ENCODE measurements at places on chromosomes 12 and 14.
A peak's percentile ranks its signal among the peaks of the same experiment; 100 is the strongest.

GRCh38 chr14:64998455-64998931 lies 11.8 kb downstream of the FNTB start:
- no peak for DNase-seq

- DNase-seq = peak; percentile 93
Observed at GRCh38 chr14:37197421-37198272, at the start of gene MIPOL1. TSS of gene MIPOL1 (plus strand) at chr14:37197937. CDS start at chr14:37247889, 49,952 bp downstream.

GRCh38 chr12:121427556-121428050 lies 27.7 kb downstream of the RNF34 start:
- no peak for DNase-seq

GRCh38 chr14:104547998-104548700 lies 31.4 kb upstream of the C14orf180 start:
- no peak for DNase-seq

- no peak for DNase-seq
Observed at GRCh38 chr14:97329701-97330100, 532.5 kb downstream of the VRK1 start.

DNA sequence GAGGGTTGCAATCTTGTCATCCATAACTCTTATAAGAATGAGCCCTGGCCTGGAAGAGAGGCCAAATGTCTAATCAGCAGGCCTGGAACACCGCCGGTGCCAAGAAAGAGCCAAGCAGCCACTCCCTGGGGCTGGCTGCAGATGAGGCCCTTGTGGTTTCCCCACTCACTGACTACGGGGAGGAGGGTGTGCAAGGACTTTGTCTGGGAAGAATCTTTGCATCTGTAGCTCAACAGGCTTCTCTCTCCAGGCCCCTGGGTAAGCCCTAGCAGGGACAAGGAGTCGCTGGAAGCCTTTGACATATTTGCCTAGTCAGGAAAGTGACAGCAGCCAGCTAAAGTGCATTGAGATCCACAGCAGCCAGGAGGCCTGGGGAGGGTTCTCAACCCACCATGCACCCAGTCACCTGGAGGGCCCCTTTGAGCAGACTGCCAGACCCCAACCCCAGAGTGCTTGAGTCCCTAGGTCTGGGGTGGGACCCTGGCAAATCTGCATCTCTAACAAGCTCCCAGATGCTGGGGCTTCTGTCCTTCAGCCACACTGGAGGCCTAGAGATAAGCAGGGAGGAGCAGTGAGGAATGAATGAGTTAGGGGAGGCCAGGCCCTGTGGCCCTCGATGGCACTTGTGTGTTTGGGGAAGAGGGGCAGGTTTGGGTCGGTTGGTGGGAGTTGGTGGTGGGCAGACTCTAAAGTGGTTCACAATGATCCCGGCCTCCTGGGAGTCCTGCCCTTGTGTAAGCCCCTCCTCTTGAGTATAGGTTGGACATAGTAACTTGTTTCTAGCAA lies 13.9 kb upstream of the LRTM2 start:
- peak; percentile 45 for DNase-seq

- no peak for DNase-seq
Observed at GRCh38 chr14:100880271-100881101, 23.0 kb downstream of the RTL1 start.

DNA sequence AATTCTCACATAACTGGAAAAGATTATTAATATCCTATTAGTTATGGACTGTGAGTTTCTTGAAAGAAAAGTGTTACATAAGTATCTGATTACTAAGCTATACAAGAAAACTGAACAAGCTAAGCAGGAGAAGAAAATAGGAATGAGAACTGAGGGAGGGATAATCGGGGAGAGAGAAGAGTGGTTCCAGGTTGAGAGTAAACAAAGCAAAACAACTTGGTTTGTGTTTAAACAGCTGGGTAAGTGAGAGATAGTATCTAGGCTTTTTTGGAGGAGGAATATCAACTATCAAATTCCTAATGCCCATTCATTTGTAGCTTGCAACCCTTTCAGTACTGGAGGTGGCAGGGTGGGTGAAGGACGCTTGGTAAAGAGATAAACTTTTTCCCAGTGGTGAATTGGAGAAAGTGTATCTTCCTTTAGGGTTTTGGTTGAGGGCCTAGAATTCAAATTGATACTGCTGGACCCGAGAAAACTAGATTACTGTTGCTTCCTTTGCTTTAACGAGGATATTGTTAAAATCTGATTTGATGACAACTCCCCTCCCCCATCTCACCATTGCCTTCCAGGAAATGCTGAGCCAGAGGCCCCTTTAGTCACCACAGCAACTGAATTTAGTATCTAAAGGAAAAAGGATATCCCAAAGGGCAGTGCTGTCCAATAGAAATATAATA lies 2.0 kb upstream of the SLC2A3 start:
- no peak for DNase-seq

DNA sequence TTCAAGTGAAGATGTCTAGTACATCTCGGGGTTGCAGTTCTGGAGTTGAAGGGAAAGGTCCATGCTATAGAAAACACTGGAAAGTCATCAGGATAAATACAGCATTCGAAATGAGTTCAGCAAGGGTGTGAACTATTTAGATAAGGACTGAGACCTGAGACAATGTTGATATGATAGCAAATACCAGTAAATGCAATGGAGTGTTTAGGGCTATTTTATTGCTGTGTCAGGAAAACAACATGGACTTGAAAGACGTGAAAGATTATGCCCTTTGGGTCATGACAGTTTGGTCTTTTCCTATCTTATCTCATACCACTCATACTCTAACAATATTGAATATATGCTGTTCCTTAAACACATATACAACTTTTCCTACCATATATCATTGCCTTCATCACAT lies 1776.2 kb upstream of the SEL1L start:
- DNase-seq = no peak

- no peak for DNase-seq
Observed at GRCh38 chr12:116604951-116605641, 45.9 kb downstream of the MAP1LC3B2 start.

GRCh38 chr14:68564826-68565759 lies 227.8 kb downstream of the ZFP36L1 start:
- DNase-seq = no peak

DNA sequence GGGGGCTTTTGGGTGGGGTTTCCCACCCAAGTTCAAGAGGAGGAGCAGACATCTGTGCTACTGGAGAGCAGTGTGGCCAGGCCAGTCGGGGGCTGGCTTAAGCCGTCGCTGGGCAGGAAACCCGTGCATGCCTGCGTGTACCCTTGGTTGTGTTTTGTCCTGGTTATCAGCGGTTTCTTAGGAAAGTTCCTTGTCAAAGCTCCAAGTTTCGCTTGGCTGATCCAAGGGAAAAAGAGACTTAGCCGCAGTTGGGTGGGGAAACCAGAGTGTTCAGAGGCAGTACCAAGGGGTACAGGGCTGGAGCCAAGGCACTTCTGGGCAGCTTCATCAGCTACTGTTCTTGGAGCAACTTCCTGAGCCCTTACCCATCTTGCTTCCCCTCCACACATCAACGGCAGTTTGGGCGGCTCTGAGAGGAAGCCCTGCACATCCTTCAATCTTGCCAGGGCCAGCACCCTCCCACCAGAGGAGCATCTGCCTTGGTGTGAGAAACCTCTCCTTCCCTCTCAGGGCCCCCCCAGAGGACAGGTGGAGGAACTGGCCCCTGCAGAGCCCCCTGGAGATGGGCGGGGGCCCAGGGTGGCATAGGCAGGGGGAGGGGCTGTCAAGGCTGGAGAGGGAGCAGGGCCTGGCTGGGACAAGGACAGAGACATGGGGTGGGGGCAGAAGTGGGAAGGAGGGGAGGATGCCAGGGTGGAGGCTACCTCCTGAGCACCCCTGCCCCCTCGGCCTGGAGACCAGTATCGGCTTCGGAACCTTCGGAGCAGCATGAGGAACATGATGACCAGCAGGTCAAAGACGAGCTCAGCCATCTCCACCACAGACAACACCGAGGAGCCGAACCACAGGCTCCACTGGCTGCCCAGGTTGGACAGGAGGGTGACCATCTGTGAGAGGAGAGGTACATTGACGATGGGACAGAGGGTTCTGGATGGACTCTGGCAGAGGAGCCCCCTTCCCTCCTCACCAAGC lies 5.8 kb upstream of the TNFRSF1A start:
- DNase-seq = no peak

GRCh38 chr12:51938726-51939125 lies 12.8 kb upstream of the ACVR1B start:
- DNase-seq = no peak

DNA sequence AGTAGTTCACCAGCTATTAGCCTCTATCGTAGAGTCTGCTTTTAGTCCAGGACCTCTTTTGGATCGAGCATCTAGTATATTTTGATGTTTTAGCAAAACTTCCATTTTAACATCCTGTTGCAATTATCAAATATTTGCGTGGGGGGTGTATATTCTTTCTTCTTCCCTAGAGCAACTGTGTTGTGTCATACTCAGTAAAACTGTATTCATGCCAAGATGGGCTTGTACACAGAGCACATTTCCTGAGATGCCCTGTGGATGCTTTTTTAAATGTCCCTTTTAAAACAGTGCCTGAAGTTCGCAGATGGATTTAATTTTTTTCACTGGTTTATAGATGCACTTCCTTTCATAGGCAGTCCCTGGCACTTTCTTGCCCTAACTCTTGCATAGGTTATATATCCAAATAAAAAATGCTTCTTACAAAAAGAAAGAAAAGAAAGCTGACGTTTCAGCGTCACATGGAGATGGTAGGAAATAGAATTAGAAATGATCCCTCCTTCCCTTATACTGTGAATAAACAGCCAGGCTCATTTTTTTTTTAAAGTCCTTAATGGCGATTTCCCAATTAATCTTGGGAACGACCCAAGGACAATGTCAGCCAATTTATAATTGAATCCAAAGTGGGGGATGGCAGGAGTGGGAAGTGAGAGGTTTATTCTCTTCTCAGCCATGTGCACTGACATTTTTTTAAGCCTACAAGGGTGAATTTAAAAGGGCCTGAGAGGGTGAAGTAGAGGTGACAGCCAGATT lies 247.0 kb downstream of the SLC41A2 start:
- DNase-seq = no peak

DNA sequence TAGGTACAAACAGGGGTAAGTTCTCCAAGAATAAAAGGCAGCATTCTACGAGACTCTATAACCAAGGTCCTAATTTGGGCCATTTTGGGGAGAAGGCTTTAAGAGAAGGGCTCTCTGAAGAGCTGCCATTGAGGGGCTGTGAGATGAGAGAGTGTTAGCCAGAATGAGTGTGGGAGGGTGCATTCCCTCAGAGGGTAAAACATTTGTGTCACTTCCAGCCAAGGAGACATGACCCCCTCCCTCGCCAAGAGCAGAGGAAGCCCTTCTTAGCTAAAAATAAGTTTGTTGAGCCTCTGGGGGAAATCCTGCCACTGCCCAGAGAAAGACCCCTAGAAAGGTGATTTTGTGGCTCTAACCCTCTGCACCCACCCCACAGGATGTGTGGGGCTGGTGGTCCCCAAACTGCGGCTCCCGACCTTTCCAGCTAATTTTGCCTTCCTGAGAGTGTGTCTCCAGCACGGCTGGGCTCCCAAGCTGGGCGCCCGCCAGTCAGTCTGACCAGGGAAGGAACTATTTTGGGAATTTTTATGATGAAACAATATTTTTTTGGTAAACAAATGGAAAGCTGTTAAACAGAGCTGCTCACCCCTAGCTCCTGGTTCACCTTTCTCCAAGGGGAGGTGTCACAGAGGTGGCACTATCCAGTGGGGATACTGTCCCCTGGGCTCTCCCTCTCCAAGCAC lies 65.9 kb upstream of the JDP2 start:
- no peak for DNase-seq

- no peak for DNase-seq
Observed at GRCh38 chr12:104748790-104749189, 209.3 kb downstream of the SLC41A2 start.

DNA sequence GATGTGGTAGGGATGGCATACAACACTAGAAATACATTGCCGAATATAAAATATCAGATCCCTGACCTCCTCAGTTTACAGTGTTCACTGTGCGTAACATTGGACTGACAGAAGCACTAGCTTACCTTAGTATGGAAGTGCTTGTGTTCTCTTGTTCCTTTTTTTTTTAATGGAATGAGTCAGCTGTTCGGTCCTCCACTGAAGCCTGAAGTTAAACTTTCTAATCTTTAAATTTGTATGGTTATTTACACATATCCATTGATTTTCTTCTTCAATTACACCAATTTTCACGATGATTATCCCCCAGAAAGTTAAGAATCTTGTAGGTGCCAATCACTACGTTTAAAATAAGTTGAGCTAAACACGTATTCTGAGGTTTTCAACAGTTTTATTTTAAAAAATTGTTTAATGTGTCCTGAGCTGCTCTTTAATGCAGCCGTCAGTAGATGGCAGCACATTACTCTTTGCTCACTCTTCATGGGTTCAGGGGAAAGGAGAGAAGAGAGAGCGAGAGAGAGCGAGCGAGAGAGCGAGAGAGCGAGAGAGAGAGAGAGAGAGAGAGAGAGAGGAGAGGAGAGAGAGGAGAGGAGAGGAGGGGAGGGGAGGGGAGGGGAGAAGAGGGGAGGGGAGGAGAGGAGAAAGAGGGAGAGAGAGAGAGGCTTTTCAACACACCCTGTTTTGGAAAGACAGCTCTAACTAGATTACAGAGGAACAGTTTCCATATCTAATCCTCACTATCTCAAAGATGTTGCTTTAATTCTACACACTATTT lies 134.7 kb upstream of the SCAF11 start:
- DNase-seq = no peak

- no peak for DNase-seq
Observed at GRCh38 chr14:62253171-62253570, 491.0 kb downstream of the SNAPC1 start.

DNA sequence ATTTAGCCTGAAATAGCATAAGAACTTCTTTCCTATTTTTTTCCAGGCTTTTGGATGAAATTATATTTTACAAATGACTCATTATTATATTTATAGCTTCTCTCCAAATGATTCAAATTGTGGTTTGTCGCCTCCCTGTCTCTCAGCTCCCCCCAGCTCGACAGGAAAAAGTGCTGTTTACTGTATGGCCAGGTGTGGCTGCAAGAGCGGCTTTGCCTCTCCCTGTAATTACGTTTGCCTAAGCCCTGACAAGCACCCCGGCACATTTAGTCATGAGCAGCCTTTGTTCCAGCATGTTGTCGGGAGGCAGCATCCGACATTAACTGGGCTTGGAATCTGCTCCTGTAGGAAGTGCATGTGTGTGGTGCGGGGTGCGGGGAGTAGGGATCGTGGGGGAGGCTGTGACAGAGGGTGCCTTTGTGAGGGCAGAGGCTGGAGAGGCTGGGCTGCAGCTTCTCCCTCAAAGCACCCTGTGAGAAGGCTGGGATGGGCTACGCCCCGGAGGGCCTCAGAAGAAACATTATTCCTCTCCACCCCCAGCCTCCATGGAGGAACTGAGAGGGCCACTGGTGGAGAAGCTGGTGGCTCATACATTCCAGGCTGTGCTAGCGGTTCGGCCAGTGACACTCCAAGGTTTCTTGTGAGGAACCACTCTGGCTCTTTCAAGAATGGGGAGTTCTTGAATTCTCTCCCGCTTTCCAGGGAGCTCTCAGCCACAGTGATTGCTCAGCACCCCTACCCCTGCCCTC lies 42.1 kb upstream of the CTDSP2 start:
- DNase-seq = peak; percentile 74

Data from upper lobe of right lung (tissue), 1 donor.